ENCODE measurements at places on chromosomes 6 and 20. TPM values are rescaled to one million over a fixed set of nuclear protein-coding genes. Genes with fewer than 3 reads are reported as not detected.

Gene GRM1
- total RNA-seq: not detected

Gene PROKR2
- total RNA-seq: not detected

DNA sequence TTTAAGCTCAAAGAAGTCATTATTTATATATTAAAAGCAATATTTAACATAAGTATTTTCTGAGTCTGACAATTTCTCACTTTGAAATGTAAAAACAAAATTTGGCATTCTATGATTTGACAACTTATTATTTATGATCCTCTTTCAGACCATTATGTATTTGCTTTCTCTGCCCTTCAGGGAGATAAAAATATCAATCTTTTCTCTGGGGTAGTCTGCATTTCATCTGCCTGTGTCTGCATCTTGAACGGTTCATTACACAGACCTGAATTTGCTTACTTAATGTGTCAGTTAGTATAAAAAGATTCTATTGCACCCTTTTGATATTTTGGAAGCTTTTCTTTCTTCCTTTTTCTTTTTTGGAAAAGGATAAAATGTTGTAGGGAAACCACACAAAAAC, 354.0 kb upstream of the RGS17 start:
- no peak for DNase-seq

DNA sequence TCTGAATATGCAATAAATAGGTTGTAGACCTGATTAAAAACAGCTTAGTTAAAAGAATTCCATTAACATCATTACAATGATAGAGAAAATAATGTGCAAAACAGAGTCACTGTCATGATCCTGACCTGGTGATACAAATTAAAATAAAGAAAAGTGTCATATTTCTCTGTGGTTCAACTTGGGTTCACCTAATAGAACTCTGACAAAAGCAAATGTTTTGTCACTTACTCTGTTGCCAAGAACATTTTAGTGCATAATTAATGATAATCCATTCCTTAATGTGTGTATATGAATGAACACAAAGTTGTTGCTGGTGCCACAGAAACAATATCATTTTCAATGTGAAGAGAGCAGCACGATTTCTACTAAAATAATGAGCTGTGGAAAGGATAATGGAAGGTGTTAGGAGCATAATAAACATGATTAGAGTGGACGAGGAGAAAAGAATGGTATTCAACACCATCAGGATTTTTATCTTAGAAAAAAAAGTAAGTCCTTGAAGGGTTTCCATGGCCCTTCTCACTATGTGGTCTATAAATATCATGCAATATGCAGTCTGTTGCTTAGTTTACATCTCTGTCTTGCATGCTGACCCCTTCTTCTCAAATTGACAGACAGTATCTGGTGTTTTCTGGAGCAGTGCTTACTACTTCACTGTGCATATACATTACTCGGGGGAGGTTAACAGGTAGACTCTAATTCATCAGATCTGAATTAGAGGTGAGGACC, 656.6 kb upstream of the MMS22L start:
- DNase-seq: no peak

DNA sequence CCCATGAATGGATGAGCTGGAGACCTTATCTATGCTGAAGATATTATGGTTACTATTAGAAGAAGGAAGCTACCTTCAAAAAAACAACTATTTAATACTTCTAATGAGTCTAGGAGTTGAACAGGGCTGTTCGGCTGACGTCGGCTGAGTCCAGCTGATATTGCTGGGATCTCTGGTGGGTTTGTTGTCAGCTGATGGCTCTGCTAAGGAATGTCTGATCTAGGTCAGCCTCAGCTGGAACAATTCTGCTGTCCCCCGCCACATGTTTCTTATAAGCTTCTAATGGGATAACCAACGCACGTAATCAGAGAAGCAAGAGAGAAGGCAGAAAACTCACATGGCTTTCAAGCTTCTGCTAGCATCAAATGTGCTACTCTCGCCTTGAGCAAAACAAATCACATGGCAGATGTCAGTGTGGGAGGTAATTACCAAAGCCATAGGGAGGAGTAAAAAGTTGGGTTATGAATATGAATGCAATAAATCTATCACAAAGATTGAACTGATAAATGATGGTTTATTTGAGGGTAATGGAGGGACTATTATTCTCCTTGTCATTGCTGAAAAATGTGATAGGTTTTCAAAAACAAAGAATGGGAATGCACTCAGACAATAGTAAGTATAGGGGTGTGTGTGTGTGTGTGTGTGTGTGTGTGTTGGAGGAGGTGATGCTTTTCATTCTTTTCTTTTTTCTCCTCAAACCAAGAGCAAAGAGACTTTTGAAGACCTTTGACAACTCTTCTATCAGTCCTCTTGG, 71.5 kb downstream of the BTBD3 start:
- no peak for DNase-seq

DNA sequence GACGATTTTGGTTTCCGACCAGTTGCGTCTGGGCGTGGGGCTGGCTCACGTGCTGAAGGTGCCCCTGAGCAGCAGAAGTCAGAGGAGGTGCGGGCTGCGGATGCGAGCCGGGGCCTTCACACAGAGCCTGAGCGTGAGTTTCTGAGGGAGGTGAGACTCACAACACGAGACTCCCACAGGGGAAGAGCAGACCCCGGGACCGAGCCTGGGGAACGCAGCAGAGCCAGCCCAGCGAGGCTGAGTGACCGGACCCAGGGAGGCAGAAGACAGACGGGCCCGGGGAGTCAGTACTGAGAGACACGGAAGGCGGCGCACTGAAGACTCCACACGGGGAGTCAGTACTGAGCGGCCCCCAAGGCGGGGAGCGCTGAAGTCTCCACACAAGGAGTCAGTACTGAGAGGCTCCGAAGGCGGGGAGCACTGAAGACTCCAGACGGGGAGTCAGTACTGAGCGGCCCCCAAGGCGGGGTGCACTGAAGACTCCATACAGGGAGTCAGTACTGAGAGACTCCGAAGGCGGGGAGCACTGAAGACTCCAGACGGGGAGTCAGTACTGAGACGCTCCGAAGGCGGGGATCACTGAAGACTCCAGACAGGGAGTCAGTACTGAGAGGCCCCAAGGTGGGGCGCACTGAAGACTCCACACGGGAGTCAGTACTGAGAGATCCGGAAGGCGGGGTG, 77.8 kb downstream of the DLL1 start:
- peak; percentile 44 for DNase-seq

GRCh38 chr20:48708116-48708515, 119.7 kb downstream of the PREX1 start:
- peak; percentile 52 for DNase-seq

DNA sequence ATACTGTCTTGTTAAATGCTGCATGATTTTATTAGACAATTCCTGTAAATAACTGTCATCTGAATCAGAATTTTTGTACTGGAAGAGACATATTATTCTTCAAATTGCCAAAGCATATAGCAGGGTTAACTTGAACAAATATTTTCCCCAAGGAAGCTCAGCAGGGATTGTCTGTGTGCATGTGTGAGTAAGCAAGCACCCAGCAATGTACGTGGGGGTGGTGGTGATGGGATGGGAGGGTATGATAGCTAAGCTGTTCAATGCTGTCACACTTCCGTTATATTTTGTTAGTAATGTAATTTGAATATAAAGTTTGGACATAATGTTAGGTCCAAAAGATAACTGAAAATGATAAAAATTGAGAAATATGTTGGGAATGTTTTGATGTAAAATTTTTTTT, 118.1 kb downstream of the MYB start:
- no peak for DNase-seq

Gene SERPINB6
- total RNA-seq: 163 TPM

DNA sequence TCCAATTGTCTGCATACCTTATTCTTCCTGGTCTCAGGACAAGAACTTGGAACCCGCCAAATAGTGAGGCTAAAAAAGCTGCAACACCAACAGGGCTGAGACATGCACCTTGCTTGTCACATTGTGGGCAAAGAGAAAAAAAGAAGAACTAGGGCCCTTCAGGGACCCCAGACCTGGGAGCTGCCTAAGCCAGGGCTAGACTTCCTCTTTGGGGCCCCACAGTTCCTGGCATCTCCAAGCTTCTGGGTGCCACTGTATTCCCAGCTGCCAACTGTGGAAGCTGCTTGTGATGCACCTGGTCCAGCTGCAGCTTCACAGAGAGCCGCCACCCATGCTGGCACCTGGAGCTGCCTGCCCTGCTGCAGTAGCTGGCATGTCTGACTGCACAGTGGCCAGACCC, 370.6 kb downstream of the CD83 start:
- DNase-seq: no peak

- DNase-seq: no peak
Measured at GRCh38 chr6:157108923-157109322, 214.4 kb downstream of the TMEM242 start.

DNA sequence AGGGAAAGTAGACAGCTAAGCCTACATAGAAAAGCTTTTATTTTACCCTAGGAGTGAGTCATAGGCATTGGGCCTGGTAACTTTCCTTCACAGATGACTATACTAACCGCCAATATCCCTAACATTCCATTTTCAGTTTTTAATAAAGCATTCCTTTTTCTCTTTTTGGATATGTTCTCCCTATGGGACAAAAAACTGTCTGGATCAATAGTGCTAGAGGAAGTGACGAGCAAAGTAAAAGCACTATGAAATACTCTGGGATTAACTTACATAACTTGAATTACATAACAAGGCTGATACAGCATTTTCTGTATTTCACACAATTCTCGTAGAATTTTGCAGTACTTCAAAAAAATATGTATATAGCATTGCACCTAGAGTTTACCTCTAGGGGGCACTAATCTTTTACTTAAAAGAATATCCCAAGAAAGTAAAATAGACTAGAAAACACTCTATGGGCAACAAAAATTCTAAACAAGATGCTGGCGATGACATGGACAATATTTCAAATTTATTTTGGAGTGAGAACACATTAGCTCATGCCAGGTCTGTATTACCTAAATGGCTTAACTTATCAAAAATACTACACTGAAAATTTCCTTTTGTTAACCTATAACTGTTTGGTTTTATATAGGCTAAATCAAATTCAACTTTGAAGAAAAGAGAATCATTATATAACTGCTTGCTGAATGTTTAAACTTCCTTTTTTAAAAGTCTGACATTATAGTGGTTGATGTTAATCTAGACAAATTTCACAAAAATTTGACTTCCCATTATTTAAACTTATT, 66.3 kb upstream of the DST start:
- no peak for DNase-seq

GRCh38 chr6:137740967-137741761, 125.9 kb upstream of the TNFAIP3 start:
- no peak for DNase-seq

Gene AVP
- total RNA-seq: not detected

GRCh38 chr6:158836625-158837311, 17.6 kb upstream of the EZR start:
- peak; percentile 25 for DNase-seq

Gene RBPJL
- not detected for total RNA-seq

DNA sequence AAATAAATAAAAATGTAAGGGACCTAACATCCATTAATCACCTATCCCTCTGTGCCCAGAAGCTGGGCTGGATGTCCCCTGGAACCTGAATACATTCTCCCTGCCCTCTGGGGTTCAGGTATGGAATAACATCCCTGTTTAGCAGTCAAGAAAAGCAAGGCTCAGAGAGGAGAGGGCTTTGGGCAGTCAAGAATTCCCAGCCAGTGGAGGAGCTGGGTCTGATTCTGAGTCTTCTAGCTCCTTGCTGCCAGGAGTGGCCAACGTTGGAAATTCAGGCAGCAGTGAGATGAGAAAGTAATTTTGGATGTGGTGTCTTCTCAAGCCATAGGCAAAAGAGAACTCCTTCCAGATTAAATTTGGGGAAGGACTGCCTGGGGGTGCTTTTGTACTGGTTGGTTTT, 42.6 kb upstream of the ZNFX1 start:
- DNase-seq: no peak

Gene ULBP3
- total RNA-seq: not detected

DNA sequence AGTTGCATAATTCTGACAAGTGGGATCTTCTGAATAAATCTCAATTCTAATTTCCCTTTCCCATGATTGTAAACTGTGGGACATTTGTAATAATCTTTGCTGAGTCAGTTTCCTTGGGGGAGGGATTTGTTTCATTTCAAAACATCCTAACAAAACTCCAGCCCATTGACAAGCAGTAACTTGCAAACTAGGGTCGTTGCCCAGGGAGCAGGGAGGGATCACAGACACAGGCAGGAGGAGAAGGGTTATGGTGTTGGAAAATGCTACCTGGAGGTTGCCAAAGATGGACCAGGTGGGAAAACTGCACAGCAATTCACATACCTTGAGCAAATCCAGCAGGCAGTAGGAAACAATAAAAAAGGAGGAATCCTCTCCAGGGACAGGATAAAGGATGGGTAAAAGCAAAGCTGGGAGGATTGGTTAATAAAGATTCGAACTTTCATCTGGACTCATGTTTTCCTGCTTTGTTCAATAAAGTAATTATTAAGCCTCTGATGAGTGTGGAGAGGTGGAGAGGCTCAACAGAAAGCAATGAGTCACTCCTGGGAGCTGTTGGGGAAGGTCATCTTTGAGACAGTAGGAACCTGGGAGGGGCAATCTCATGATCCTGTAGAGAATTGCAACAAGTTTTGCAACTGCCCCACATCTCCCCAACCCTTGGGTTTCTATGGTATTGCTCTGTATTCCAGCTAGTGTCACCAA, 87.3 kb upstream of the AKIRIN2 start:
- DNase-seq: no peak

DNA sequence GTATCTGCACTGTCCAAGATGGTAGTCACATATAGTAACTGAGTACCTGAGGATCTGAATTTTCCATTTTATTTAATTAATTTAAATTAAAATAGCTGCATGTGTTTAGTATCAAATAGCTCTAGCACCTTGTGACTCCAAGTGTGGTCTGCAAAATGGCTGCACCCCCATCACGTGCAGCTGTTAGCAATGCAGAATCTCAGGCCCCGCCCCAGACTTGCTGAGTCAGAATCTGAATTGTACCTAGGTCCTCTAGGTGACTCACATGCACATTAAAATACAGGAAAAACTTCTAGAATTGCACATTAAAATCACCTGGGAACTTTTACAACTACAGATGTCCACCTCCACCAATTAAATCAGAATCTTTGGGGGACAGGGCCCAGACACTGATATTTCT, 19.2 kb upstream of the FAM83C start:
- DNase-seq: no peak

Gene BPIFB4
- not detected for total RNA-seq

GRCh38 chr20:20201124-20201523, 148.8 kb downstream of the CFAP61 start:
- DNase-seq: no peak

GRCh38 chr6:152532556-152533422, 104.4 kb downstream of the SYNE1 start:
- no peak for DNase-seq

- DNase-seq: no peak
Measured at GRCh38 chr6:118892355-118892991, 1.5 kb upstream of the ASF1A start.

Gene GSTA4
- total RNA-seq: 30.5 TPM

Gene ENPP5
- 0.55 TPM for total RNA-seq

GRCh38 chr20:30168025-30168799, 1089.3 kb upstream of the DEFB115 start:
- DNase-seq: peak; percentile 62

Gene HIVEP2
- total RNA-seq: 21.7 TPM

Gene RTF2
- total RNA-seq: 60.2 TPM
